Smooth muscle cell of the brain vasculature (primary cell): ENCODE measurements at places on chromosomes 3 and 15.

DNA sequence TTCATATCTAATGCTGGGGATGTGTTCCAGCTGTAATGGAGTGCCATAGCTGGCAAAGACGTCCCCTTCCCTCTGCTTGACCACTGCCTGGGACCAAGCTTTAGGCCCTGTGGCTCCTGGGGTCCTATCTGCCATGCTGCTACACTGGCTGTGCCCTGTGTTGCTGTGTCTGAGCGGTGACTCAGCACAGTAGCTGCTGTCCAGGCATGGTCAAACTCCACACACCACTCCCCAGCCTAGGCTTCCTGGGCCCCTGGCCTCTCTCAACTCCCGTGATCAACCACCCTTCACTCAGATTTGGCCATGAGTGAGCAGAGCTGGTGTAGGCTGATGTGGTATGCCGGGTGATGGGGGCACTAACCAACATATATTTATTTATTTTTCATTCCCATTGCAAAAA is 27.0 kb downstream of the EPHB1 start:
- DNase-seq: no peak

DNA sequence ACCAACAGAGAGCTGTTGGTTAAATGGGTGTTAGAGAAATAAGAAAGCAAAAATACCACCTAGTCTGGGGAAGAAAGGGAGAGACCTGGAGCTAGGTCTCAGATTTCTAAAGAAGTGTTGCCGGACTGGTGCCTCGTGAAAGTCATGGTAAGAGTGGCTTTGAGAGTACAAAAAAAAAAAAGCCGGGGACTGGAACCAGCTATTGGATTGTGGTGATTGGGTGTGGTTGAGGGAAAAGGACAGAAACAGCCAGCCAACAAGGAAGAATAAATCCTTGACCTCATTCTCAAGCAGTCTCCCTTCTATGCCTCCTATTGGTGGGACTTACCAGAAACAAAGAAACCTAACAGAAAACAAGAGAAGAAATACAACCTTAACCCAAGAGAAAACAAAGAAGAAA is 346.4 kb upstream of the KCNMB2 start:
- DNase-seq: no peak

DNA sequence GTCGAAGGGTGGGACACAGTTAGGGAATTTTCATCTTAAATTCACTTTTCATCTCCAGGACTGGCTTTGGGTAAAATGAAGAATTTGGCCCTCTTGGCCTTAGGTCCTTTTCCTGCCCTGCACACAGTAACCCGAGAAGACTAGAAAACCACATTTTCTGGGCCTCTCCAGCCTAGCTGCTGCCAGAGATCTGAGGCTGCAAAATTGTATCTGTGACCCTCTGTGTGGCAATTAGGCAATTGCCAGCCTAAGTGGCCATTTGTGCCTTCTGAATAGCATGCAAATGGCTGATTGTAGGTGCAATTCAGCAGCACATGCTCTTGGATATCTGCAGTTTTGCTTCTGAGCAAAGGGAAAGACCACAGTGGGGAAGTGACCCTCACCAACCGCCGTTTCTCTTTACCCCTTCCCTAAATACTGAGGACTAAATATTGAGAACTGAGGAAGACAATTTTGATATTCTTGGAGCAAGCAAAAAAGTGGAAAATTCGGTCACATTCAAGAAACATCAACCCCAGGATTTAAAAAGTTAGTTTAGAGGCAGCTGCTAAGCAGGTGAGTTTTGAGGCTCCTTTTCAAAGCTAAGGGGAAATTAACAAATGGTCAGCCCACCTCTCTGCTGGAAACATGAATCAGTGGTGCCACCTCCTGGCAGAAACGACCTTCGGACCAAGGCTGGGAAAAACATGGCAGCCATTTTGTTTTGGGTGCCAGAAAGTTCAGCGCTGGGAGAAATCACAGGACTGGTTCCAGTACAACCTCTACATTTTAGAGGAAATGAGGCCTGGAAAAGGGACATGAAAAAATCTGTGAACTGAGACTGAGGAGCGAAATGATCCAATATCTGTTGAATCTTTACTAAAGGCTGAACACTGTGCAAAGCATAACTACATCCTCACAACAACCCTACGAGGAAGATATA is 56.6 kb upstream of the PRTG start:
- no peak for DNase-seq

- DNase-seq: no peak
These were observed 97.4 kb upstream of the CCDC80 start for GRCh38 chr3:112738366-112738765.

GRCh38 chr15:23642413-23643044 is 5.1 kb downstream of the MAGEL2 start:
- DNase-seq: no peak

DNA sequence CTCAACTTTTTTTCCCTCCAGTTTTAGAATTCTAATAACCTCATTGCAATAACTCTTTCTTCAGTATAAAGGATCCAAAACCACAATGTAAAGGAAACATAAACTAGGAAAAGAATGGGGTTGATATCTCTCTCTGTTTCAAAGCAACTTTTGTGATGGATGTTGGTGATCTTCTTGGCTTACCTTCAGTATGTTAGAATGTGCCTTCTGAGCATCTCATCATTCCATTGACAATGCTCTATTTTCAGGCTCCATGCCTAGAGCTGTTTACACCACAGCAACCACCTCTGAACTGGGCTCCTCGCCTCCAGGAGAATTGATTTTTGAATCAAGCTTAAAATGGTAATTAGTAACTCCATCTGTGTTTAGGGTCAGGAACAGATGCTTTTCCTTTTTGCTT is 6.6 kb downstream of the NLGN1 start:
- DNase-seq: no peak

DNA sequence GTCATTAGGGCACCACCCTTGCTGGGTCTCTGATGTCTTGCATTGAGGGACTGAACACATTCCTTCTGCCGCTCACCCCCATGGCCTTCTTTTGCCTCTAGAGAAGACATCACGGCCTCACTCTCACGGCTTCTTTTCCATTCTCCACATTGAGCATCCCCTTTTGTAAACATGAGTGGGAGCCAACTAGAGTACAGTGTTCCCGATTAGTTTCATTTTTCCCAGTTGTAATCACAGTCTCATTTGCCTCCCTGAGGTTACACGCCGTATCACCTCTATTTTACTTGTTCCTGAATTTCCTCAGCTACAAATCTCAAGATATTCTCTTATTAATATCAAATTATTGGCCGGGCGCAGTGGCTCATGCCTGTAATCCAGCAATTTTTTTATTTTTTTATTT is 17.5 kb downstream of the USP13 start:
- no peak for DNase-seq

GRCh38 chr15:57549935-57550334 is 41.8 kb upstream of the MYZAP start:
- no peak for DNase-seq

GRCh38 chr3:116445311-116445841 is at the start of gene LSAMP:
Gene LSAMP, minus strand, starts transcription at chr3:116445487.
- DNase-seq: no peak

DNA sequence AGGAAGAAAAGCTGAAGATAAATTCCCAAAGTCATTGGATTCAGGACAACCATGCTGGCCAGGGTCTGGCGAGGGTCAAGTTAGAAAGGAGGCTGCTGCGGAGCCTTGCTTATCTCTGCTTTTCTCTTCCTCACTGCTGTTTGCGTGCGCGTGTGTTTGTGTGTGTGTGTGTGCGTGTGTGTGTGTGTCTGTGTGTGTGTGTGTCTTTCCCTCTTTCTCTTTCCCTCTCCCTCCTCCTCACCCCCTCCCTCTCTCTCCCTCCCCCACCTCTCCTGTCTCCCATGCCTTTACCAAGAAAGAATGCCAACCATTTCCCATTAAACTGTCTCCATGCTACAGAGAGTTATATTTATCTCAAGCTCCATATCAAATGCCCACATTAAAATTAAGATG is at the start of gene COLQ:
Gene COLQ (minus strand): TSS at position 134 of the 393 bp plus-strand sequence. CDS start 81 bp downstream, at position 53.
- no peak for DNase-seq

GRCh38 chr3:160757233-160758106 is 1.4 kb downstream of the PPM1L start:
- no peak for DNase-seq

DNA sequence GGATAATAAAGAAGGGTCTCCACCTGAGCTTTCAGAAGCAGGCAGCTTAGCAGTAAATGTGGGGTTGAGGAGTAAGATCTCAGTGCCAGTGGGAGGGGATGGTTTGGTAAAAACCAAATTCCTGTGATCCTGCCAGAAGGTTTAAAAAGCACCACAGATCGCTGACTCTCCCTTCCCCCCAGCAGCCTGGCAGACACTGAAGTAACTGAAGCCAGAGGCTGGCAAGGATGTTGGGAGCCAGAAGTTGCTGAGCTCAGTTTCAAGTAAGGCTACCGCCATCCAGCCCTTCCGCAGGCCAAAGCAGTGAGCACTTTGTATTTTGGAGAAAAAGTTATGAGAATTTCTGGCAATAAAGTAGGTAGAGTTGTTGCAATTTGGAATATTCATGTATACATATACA is 246.4 kb downstream of the ZNF621 start:
- no peak for DNase-seq

DNA sequence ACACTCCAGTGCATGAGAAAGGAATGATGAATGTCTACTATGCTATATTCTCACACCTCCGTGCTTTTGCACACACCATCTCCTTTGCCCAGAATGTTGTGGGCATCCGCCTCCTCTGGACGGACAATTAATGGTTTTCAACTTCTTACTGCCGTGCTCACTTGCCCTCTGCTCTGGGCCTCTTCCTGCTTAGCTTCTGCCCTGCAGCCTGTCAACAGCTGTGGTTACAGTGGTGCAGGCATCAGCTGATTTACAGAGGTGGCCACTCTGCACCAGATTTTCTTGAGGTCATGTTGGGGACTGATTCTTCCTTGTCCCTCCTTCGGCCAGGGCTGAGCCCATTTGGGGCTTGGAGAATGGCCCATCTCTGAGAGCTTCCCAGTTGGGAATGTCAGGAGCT is 56.5 kb upstream of the TMEM115 start:
- DNase-seq: no peak

- DNase-seq: no peak
These were observed 27.4 kb upstream of the ATP10A start for GRCh38 chr15:25890529-25890928.

DNA sequence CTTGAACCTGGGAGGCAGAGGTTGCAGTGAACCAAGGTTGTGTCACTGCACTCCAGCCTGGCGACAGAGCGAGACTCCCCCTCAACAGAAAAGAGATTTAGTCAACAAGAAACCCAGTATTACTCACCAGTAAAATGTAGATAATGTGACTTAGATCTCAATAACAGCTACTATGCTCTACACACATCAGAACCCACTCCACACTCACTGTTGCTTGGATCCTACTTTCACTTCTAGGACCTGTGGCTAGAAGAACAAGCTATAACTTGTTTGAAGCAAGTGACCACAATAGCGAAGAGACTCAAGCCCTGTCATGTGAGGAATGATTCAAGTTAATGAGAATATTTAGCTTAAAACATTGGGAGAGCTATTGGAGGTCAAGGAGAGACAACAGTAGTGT is 100.7 kb downstream of the ANXA2 start:
- DNase-seq: no peak

GRCh38 chr3:20307383-20307782 is 121.4 kb upstream of the SGO1 start:
- DNase-seq: no peak

- DNase-seq: no peak
These were observed 327.7 kb downstream of the RYR3 start for GRCh38 chr15:33638453-33638852.

DNA sequence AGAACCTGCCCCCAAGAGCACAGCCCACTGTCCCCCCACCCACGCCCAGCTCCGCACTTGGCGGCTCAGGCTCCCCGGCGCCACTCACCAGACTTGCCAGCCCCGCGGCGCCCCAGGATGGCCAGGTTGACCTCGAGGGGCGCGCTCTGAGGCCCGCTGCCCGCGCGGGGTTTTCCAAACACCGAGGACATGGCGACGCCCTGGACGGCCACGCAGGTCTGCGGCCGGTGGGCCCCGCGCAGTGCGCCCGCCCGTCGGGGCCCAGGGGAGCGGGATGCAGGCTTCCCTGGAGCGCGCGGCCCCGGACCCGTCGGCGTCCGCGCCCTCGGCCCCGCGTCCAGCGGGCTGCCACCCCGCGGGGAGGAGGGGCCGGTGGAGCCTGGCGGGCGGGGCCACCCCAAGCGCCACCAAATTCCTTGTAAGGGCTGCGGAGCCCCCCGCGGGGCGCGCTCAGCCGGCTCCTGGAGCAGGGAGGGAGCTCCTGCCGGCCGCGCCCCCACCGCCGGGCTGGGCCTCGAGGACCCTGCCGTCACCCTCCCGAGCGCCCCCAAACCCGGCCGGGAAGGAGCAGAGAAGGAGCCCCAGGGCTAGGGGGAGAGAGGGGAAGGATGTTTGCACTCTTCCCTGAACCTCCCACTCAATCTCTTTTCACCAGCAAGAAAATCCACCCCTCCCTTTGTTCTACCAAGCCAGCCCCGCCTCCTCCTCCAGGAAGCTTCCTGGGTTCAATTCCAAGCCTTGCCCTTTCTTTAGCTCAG is at the start of gene RASL12:
Gene RASL12 (minus strand): TSS at position 347 of the 758 bp plus-strand sequence. CDS start 156 bp downstream, at position 191.
- no peak for DNase-seq

DNA sequence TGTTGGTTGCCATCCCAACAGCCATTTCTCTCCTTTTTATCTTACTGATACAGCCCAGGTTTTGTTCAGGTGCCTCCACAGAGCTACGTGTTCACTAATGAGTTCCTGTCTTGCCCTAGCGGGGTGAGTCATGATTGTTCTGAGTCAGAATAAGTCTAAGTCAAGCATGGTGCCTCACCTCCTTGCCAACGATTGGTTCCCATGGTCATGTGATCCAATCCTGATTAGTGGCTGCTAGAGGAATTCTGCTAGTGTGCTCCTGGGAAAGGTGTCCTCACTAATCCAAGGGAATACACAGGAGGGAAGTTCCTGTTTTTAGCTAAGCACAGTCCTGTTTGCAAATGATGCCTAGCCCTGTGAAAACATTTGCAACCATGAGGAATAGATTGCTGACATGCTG is 99.8 kb downstream of the NSUN3 start:
- DNase-seq: no peak

- no peak for DNase-seq
These were observed 394.1 kb downstream of the PTPRG start for GRCh38 chr3:61955483-61955882.

GRCh38 chr15:83207009-83207659 is 489 bp downstream of the HDGFL3 start:
- DNase-seq: no peak

- DNase-seq: peak; percentile 61
These were observed 49.4 kb upstream of the ACVR2B start for GRCh38 chr3:38404286-38404685.

GRCh38 chr3:114365909-114366308 is 72.1 kb downstream of the TIGIT start:
- no peak for DNase-seq

DNA sequence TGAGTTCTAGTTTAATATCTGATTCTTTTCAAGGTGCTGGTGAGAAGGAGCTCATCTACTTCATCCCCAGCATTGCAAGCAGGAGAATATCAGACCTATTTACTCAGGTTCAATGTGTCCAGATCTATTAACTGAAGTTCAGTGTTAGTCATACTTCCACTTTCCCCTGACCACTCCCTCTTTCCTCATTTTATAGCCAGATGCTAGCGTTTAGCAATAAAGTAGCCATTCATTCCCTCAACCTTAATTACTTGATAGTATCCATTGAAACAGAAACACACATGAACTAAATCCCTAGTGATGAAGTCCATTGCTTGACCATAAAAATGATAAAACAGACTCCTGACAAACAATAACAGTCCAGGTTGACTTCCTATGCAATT is 60.0 kb downstream of the RPL22L1 start:
- DNase-seq: no peak
